ENCODE measurements at places on chromosomes 7 and 10.

GRCh38 chr7:38927751-38928150 lies 18.8 kb upstream of the VPS41 start:
- no peak for DNase-seq

GRCh38 chr10:112536663-112537062 lies 89.6 kb downstream of the VTI1A start:
- no peak for DNase-seq

DNA sequence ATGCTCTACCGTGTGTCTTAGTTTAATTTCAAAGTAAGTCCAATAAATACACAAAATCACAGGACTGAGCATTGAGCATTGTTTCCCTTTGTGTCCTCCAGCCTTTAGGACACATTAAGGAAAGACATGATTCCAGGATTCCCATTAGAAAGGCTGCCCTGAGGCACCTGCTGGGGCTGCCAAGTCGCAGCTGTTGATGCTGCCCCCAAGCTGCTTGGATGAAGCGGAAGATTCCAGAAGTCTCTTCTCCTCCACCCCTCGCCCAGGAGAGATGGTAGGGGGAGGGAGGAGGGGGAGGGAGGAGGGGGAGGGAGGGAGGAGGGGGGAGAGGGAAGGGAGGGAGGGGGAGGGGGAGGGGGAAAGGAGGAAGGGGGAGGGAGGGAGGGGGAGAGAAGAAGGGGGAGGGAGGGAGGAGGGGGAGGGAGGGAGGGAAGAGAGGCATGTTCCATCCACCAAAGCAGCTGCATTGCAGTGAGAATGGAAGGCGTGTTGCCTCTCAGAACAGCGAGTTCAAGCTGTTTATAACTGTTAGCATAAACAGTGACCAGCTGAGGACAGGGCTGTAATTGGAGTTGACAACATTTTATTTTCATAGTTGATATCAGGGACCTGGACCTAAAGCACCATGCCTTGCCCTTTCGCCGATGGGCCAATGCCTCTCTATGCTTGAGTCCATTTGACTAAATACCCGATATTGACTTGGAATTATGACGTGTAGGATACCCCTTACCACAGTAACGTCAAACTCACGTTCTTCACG lies 67.3 kb downstream of the DIP2C start:
- DNase-seq: no peak

DNA sequence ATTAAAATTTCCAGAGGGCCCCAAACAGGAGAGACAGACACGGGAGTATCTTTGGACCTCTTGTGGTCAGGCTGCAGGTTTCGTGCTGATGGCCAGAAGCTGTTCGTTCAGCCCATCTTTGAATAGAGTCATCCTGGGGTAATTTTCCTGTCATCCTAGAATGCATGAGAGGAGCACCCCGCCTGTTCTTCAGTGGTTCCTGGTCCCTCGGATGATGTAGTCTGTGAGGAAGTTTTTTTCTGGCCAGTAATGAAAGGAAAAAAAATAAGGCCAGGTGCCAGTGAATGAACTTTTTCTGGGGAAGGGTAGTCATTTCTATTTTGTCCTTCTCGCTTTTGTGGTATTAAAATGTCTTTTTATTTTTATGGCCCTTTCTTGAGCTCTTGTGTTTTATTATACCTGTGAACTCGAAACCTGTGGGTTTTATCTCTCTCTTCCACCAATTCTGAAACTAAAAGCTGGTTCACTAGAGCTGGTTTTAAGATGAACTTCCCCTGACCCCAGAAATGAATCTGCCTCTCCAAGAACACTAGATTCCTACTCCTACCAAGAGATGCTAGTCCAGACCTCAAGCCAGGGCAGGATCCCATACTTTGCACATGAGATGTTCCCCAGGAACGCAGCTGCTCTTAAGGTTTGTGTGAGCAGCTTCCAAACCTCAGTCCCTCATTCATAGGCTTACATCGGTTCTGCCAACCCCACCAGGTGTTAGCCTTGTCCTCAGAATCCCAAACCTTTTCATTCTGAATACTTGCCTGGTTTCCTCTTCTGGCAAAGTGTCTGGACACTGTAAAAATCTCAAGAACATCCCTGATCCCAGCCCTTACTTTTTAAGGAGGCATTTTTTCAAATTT lies 15.4 kb upstream of the MEST start:
- DNase-seq: no peak

GRCh38 chr7:17685141-17685540 lies 255.2 kb downstream of the SNX13 start:
- no peak for DNase-seq

DNA sequence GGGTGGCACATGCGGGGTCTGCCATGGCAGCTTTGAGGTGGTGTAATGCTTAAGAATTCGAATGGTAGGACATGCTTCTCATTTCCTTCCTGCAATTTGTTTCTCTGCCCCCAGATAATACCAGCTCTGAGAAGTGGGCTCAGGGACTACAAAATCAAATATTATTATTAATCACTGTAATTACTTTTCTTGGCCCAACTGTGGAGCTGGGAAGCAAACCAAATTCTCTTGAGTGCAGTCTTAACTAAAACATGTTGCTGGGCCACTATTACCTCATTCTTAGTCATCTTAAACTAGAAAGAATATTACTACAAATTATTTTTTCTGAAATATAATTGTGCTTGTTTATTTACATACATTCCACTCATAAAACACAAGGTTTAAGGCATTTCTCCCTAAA lies 566.7 kb upstream of the NRP1 start:
- DNase-seq: no peak

- no peak for DNase-seq
Measured at GRCh38 chr10:63700631-63701156, 179.5 kb downstream of the REEP3 start.

- DNase-seq: no peak
Measured at GRCh38 chr7:141748396-141748795, 10.2 kb downstream of the SSBP1 start.

DNA sequence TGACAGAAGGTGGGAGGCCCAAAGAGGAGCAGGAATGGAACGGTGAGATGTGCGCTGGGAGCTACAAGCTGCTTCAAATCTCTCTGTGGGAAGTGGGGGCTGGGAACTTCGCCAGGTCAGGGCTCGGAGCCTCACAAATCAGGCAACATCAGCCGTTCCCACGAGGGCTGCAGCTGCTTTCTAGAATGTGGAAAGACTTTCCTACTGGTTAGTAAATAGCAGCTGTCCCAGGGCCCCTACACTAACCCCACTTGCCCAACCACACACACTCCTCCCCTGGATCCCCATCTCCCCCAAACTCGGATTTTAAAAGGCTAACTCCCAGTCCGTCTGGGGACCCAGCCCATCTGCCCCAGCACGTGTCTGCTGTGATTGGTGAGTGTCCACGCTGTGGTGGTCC lies 40.6 kb upstream of the PITRM1 start:
- DNase-seq: no peak

DNA sequence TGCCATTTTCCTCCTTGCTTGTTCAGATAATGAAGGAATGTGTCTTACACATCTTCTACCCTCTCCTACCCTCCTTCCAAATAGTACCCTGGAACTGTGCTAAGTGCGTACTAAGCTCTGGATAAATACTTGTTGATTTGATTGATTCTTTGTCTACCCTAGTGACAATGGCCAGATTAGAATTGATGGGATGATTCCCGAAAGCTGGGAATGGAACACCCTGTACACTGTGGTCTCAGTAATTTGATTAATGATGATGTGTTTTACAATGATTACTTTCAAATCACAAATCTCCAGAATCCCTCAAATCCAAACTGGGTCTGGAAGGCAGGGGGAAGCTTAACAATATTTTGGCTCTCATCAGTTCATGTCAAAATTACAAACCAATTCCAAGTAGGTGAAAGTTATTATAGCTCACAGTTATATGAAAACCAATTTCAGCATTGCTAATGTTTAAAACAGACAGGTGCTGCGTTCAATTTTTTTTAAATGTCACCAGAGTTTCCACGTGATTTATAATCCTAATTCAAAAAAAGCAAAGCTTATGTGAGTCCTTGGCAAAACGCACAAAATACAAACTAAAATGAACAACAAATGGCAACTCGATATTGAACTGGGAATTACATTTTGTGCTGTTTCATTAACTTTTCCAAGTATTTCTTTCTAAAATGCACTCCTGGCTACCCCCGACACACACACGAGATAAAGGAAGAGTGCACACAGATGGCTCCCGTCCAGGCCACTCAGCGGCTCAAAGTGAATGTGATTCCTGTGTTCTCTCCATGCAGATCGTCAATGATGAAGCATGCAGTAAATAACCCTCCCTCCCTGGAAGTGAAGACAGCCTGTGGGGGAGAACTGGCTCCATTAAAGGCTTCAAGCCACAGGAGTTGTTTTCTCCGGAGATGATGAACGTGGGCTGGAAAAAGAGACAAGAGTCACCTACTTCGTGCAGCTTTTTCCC lies 21.7 kb upstream of the ADRB1 start:
- no peak for DNase-seq

- DNase-seq: no peak
Measured at GRCh38 chr10:3399756-3400155, 227.2 kb upstream of the PITRM1 start.

- DNase-seq: no peak
Measured at GRCh38 chr10:33127622-33128021, 169.6 kb upstream of the ITGB1 start.

DNA sequence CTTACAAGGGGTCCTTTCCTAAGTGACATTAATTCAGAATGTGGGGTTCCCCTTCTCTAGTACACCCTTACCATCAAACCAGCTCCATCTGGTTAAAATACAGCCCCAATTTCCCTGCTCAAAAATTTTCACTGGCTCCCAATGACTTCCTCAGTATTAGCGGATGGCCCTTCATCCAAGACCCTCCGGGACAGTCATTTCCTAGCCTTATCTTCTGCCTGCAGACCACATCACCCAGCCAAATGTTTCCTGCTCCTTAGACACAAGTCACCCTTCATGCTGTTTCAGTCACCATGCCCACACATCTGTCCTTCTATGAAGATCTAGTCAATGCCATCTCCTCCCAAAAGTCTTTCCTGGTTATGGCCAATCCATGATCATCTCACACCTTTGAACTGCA lies 45.2 kb downstream of the PARD3 start:
- DNase-seq: no peak

DNA sequence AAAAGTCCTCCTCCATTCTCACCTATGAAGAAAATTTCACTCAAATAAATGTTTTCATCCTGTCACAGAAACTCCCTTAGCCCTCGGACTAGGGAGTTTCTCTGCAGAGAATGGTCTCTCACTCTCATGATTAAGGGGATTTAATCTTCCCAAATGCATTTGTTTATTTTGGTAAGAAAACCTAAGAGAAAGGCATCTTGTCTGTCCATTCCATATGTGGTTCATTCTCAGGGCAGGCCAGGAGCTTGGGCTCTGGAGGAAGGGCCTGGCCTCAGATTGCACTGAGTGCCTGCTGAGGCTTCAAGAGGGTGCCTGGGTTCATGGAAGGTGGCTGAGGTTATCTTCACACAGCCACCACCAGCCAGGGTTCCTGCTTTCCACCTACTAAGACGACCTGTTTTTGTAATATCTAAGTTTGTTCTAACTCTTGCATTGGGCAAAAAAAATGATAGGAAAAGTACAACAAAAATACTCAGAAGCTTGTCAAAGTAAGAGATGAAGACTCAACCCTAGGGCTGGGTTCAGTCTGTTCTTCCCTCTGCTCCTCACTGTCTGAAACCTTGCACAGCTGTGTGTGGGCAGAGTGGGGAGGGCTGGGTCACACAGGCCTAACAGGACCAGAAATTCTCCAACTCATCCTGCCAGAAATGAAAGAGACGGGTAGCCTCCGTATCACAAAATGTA lies 186.7 kb downstream of the CXCL12 start:
- DNase-seq: no peak

- no peak for DNase-seq
Measured at GRCh38 chr10:58322072-58322834, 12.6 kb upstream of the UBE2D1 start.

- peak; percentile 3 for DNase-seq
Measured at GRCh38 chr7:117875566-117875965, 2.3 kb upstream of the CTTNBP2 start.

- DNase-seq: no peak
Measured at GRCh38 chr7:156585025-156585648, 55.4 kb upstream of the RNF32 start.

GRCh38 chr7:4634166-4634565 lies 47.9 kb upstream of the FOXK1 start:
- no peak for DNase-seq

DNA sequence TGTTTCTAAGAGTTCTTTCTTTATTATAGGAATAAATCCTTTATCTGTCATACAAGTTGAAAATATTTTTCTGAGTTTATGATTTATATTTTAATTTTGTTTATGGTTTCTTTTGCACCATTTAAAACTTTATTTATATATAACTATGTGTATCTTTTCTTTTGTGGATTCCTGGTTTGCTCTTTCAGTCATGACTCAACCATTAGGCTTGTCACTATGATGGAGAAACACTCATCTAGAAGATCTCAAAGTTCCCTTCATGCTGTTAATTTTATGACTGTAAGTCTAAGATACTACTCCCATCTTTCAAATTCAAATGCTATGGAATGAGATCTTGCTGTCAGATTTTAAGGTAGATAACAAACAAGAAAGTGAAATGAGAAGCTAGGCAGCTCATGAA lies 199.5 kb downstream of the INHBA start:
- DNase-seq: no peak

- DNase-seq: no peak
Measured at GRCh38 chr10:89438525-89438924, 24.2 kb downstream of the IFIT5 start.

DNA sequence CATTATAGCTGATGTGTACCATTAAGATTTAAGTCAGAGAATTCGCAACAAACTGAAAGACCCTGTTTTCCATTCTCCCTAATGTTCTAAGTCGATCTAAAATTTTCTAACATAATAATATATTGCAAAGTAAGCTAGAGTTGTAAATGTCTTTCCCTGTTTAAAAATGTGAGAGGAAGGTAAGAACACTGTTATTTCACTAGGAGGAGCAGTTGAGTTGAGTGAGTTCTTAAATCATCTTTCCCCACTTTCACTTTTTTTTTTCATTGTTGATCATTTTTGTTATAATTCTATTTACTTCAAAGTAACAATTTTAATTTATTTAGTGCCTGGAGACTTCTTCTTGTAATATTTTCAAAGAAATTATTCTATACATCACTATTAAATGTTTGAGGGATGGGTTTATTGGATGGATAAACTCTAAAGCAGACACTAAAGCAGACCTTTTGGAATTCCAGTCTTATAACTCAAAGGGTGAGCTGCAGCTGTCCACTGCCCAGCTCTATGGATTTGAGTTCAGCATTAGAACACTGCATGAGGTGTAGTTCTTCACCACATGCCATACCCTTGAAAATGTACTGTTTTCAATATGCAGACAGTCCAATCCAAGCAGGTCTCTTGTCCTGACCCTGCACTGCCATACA lies 181.3 kb upstream of the FZD1 start:
- DNase-seq: peak; percentile 20

GRCh38 chr10:86252079-86252478 lies 114.5 kb downstream of the GRID1 start:
- no peak for DNase-seq

Data from NCI-H526 (cell line).